ENCODE measurements at places on chromosomes 5 and 9.
A peak's percentile ranks its signal among the peaks of the same experiment; 100 is the strongest.

DNA sequence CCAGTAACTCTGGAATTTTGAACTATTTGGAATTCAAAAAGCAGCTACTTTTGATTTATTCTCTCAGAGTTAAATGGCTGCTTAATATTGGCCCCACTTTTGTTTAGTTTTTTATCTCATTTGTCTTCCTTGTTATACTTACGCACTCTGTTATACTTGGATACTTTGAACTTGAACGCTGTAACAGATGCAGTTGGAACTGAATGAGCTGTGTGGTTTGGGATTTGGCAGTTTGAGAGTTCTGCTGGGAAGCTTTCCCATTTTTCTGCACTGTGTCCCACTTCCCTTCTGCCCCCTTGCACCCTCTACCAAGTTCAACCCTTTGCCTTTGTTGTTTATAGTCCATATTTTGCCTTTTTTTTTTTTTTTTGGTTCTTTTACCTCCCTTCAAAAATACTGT, 3.8 kb downstream of the RHOBTB3 start:
- peak; percentile 57 for DNase-seq

DNA sequence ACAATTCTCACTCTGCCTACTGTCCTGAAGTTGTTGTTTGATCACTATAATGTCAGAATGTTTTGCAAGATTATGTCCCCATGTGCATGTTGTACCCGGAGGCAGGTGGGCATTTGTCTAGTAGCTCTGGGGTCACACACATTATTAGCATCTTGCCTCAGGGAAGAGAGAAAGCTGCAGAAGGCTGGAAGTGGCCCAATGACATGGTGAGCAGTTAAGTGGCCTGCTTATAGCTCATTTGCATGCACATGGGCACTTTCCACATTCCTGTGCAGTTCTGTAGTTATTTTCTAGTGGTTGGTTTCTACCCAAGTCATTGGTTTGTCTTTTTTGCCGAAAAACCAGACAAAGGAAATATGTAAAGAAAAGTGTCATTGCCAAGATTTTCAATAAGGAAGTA, 80.9 kb downstream of the MAP1B start:
- DNase-seq = no peak

GRCh38 chr5:123438244-123438643, 15.0 kb upstream of the CEP120 start:
- DNase-seq = no peak

- no peak for DNase-seq
Observed at GRCh38 chr5:138545919-138546562, 3.0 kb upstream of the ETF1 start.

DNA sequence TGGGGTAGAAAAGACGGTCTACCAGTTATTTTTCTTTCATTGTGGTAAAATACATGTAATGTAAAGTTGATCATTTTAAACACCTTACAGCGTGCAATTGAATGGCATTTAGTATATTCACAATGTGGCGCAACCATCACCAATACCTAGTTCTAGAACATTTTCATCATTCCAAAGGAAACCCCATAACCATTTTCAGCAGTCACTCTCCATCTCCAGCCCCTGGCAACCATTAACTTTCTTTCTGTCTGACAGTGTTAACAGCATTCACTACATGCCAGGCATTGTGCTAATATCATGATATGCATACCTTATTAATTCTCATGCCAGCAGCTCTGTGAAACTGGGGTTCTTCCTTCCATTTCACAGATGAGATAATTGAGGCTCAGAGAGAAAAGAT, 32.0 kb downstream of the PTGS1 start:
- peak; percentile 35 for DNase-seq
